Heart left ventricle (tissue), 16 donors: ENCODE measurements at places on chromosomes 16 and 17. TPM values are rescaled to one million over a fixed set of nuclear protein-coding genes. Genes with fewer than 3 reads are reported as not detected.

GRCh38 chr17:44256671-44257070, 11.3 kb downstream of the SLC4A1 start:
- DNase-seq, result no peak

- DNase-seq, result no peak
Observed at GRCh38 chr16:53881371-53881770, 177.4 kb downstream of the FTO start.

Gene PRR29
- total RNA-seq, result 0.37 TPM

Gene TBC1D3G
- total RNA-seq, result not detected

Gene ASB16
- 13.8 TPM for total RNA-seq
